ENCODE measurements at places on chromosomes 2 and 18. TPM values are rescaled to one million over a fixed set of nuclear protein-coding genes. Genes with fewer than 3 reads are reported as not detected.

PSD4 gene
- 37.8 TPM for total RNA-seq

SCYGR4 gene
- total RNA-seq = not detected

SMAD4 gene
- 112 TPM for total RNA-seq

AP1S3 gene
- total RNA-seq = 16.8 TPM

ALLC gene
- total RNA-seq = not detected

CD207 gene
- total RNA-seq = 3.6 TPM

CERKL gene
- total RNA-seq = 0.29 TPM

CNTNAP5 gene
- not detected for total RNA-seq

KLHL41 gene
- 0.61 TPM for total RNA-seq

All from upper lobe of right lung (tissue), 1 donor.